Endothelial cell of umbilical vein (primary cell): ENCODE measurements at places on chromosomes 5 and 9. TPM values are rescaled to one million over a fixed set of nuclear protein-coding genes. Genes with fewer than 3 reads are reported as not detected.

DNA sequence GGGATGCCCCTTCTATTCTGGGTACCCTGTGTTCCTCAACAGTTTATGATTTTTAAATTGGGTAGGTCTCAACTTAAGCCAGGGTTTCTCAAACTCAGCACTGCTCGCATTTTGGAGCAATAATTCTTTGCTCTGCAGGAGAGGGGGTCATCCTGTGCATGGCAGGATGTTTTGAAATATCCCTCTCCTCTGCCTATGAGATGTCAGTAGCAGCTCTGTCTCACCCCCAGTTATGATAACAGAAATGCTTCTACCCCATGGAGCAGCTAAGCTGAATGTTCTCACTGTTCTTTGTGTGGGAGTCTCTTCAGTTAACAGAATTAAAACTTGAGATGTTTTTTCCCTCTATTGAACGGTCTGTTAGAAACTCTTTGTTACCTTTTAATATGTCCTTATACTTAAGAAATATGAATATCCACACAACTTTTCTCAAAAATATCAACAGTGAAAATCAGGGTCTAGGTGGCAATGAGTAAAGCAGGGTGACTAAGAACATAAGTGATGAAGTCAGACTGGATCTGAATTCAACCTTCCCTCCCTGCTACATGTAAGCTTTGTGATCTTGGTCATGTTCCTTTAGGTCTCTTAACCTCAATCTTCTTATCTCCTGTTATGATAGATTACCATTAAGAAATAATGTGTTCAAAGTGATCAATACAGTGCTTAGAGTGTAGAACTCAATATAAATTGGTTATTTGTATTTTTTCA, 89.0 kb downstream of the CAMK4 start:
- H3K27ac ChIP-seq = no peak overlapping the region
- no peaks in the 10 kb centered on the region for H3K36me3 ChIP-seq
- H3K4me1 ChIP-seq = no peaks in the 10 kb centered on the region
- no peaks in the 10 kb centered on the region for H3K27me3 ChIP-seq

DNA sequence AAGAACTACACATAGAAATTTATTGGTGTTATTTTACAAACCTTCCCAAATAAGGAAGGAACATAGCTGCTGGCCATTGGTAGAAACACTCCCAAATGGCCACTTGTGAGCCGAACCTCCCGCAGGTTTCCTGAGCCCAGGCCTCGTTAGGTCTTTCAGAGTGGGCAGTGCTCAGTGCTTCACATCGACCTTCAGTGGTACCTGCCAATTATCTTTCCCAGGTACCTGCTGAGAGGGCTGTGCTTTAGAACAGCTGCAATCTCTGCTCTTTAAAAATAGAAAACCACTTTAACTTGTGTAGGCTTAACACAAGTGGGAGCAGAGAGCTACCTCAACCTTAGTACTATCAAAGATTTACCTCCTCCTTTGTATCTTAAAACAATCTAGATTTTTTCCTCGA, 334.1 kb downstream of the RFX3 start:
- no peak overlapping the region for H3K27ac ChIP-seq
- no peaks in the 10 kb centered on the region for H3K27me3 ChIP-seq
- no peaks in the 10 kb centered on the region for H3K4me1 ChIP-seq
- DNase-seq = no peak

DNA sequence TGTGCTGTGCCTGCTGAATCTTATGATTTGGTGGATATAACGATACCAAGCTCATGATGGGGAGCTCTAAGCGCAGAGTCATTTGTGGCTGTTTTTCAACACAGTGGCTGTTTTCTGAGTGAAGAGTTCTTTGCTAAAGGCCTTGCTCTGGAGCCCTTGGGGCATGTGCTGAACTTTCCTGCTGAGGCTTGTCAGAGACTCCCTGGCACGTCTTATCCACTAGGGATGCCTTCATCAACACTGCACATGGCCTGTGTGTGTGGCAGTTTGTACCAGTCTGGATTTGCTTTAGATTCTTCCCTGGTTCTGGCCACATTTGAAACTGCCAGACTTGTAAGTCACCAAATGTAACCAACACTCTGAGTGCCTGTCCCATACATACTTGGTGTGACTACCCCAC, 188.2 kb downstream of the DMRT2 start:
- no peak overlapping the region for H3K27ac ChIP-seq
- no peak overlapping the region for H3K4me3 ChIP-seq
- H3K4me1 ChIP-seq = no peaks in the 10 kb centered on the region
- DNase-seq = no peak
- no peaks in the 10 kb centered on the region for H3K27me3 ChIP-seq

JAKMIP2 gene
- total RNA-seq = not detected in 2 replicates

DNA sequence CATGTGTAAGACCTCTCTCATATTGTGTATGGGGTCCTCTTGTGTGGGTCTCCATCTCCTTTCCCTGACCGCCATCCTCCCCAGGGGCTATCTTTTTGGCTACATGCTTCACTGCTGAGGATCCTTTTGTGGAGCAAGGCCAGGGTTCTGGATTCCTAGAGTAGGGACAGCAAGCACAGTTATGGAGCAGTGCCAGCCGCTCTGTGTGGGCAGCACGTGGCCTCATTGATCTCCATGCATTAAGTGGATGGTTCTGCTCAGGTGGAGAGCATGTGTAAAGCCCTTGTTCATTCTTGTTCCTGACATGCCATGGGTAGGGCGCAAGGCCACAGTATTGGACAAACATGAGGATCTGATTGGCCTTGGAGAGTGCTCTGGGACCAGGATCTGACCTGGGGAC, 8.9 kb downstream of the PHF2 start:
- no peaks in the 10 kb centered on the region for H3K36me3 ChIP-seq
- H3K4me3 ChIP-seq = no peak overlapping the region
- DNase-seq = no peak
- H3K4me1 ChIP-seq = peaks cover 6% of the 10 kb centered on the region
- no peak overlapping the region for H3K27ac ChIP-seq
- no peaks in the 10 kb centered on the region for H3K27me3 ChIP-seq

AJM1 gene
- total RNA-seq = 1.3 and 1.7 TPM in 2 replicates

TOR4A gene
- 46.4 and 48.0 TPM in 2 replicates for total RNA-seq

- H3K27ac ChIP-seq = no peak overlapping the region
- H3K36me3 ChIP-seq = no peaks in the 10 kb centered on the region
- DNase-seq = no peak
- no peaks in the 10 kb centered on the region for H3K27me3 ChIP-seq
These were observed 113.2 kb downstream of the SLC12A2 start for GRCh38 chr5:128196791-128197190.

GRCh38 chr9:76598981-76599380, 140.0 kb downstream of the GCNT1 start:
- no peak for DNase-seq
- H3K27me3 ChIP-seq = no peaks in the 10 kb centered on the region

FCN2 gene
- not detected in 2 replicates for total RNA-seq

DNA sequence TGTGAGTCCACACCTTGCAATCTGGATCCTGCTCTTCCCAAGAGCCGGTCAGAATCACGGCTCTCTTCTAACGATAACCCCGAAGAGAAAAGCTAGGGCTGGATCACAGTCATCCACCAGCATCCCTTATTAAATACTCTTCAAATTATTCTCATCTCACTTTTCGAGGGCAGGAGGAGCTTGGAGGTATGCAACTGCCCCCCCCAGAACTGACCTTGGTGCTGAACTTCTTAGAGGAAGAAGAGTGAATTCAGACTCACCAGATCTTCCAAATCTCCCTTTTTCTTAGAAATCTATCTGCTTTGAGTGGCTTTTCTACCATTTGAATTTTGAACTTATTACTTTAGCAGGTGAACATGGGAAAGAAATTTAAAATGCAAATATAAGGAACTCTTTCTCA, 75.7 kb downstream of the MED10 start:
- no peak overlapping the region for H3K27ac ChIP-seq
- H3K4me1 ChIP-seq = no peaks in the 10 kb centered on the region
- no peak for DNase-seq
- H3K27me3 ChIP-seq = no peaks in the 10 kb centered on the region

GRCh38 chr9:93091453-93092081, 4.5 kb upstream of the CARD19 start:
- H3K36me3 ChIP-seq = no peaks in the 10 kb centered on the region
- no peak overlapping the region for H3K4me3 ChIP-seq
- peak; percentile 29 for DNase-seq
- no peaks in the 10 kb centered on the region for H3K27me3 ChIP-seq

DNA sequence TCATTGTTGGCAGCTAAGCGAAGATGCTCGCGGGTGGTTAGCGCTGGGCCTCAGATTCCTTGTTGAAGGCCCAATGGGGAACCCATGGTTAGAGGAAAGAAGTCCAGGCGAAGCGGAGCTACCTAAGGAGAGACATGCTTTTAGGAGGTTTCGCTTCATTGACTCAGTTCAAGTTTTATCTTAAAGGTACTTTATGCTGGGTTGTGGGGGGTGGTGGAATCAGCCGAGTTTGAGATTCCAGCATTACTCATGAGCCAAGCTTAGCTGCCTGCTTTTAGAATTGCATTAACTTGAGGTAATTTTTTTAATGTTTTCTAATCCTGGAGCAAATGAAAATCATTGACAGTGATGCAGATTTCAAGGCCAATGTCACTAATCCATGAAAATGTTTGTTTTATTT, 16.1 kb downstream of the MEGF10 start:
- H3K4me3 ChIP-seq = no peak overlapping the region
- H3K4me1 ChIP-seq = no peaks in the 10 kb centered on the region
- H3K36me3 ChIP-seq = no peaks in the 10 kb centered on the region
- no peak for DNase-seq
- peaks cover 19% of the 10 kb centered on the region for H3K27me3 ChIP-seq
- no peak overlapping the region for H3K27ac ChIP-seq

PROB1 gene
- 1.9 and 2.4 TPM in 2 replicates for total RNA-seq

- no peaks in the 10 kb centered on the region for H3K27me3 ChIP-seq
- H3K4me3 ChIP-seq = no peak overlapping the region
- H3K36me3 ChIP-seq = no peaks in the 10 kb centered on the region
These were observed 198.2 kb downstream of the KIF4B start for GRCh38 chr5:155211764-155212163.

GRCh38 chr5:4674166-4674565, 466.0 kb upstream of the ADAMTS16 start:
- H3K4me1 ChIP-seq = no peaks in the 10 kb centered on the region
- no peaks in the 10 kb centered on the region for H3K36me3 ChIP-seq
- no peak for DNase-seq
- no peaks in the 10 kb centered on the region for H3K27me3 ChIP-seq

SPAAR gene
- total RNA-seq = 13.0 and 24.8 TPM in 2 replicates

LCN15 gene
- not detected in 2 replicates for total RNA-seq

DNA sequence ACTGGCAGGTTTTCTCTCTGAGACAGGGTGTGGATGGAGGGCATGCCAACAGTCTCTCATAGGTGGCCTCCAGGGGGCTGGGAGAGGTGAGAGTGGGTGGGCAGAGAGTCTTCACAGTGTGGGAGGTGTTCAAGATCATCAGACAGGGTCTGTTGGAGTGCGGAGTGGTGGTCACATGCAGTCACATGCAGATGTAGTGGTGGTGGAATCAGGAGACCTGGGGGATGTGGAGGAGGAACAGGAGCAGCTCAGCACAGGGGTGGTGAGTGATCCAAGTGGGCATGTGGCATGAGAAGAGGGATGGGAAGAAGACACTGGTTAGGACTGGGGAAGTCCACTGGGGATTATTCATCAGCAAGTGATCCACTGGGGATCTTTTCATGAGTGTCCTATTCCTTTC, 5.8 kb downstream of the GM2A start:
- no peak overlapping the region for H3K27ac ChIP-seq
- peaks cover under 1% of the 10 kb centered on the region for H3K4me1 ChIP-seq
- H3K36me3 ChIP-seq = no peaks in the 10 kb centered on the region
- no peak for DNase-seq
- no peak overlapping the region for H3K4me3 ChIP-seq

WDR38 gene
- total RNA-seq = not detected in 2 replicates

DNA sequence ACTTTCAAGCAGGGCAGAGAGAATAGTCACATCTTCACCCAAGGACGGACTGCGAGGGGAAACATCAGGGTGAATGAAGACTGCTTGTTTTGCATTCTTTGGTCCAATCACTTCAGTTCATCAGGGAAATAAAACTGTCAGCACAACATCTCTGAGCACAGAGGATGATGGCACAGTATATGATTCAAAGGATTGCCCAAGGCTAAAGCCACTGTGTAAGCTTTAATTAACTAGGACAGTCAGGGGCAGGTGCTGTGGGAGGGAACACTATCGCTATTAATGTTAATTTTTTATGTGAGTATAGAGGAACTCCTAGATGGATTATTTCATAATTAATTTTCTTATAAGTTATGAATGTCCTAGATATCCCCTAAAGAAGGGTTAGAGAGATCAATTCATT, 112.1 kb downstream of the BASP1 start:
- no peak overlapping the region for H3K4me3 ChIP-seq
- DNase-seq = no peak
- H3K4me1 ChIP-seq = no peaks in the 10 kb centered on the region
- H3K36me3 ChIP-seq = no peaks in the 10 kb centered on the region
- no peaks in the 10 kb centered on the region for H3K27me3 ChIP-seq
- no peak overlapping the region for H3K27ac ChIP-seq

DNA sequence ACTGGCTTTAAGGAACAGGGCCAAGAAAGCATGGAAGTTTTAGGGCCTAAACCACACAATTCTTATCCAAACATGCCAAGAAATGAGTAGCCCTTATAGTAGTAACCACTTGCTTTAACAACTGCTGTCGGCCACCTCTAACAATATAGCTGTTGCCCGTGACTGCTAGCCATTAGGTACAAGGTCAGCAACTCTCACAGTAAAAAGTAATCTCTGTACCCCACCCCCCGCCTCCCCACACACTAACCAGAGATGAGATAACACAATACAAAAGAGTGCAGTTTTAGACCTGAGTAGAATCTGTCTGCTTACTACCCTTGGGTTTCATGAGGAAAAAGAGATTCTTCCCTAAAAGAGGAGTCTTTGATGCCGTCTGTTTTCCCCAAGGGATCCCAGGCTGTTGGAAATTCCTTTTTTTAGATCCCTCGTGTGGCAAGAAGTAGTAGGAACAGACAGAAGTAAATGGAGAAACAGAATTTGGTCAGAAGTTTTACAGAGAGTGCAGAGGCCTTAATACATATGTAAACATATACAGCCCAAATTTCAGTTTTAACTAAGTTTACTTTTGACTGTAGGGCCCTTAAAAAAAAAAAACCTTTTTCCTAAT, 94.3 kb downstream of the WDR41 start:
- no peak for DNase-seq
- H3K27me3 ChIP-seq = peaks cover 2% of the 10 kb centered on the region
- no peak overlapping the region for H3K4me3 ChIP-seq
- no peak overlapping the region for H3K27ac ChIP-seq
- no peaks in the 10 kb centered on the region for H3K36me3 ChIP-seq

DNA sequence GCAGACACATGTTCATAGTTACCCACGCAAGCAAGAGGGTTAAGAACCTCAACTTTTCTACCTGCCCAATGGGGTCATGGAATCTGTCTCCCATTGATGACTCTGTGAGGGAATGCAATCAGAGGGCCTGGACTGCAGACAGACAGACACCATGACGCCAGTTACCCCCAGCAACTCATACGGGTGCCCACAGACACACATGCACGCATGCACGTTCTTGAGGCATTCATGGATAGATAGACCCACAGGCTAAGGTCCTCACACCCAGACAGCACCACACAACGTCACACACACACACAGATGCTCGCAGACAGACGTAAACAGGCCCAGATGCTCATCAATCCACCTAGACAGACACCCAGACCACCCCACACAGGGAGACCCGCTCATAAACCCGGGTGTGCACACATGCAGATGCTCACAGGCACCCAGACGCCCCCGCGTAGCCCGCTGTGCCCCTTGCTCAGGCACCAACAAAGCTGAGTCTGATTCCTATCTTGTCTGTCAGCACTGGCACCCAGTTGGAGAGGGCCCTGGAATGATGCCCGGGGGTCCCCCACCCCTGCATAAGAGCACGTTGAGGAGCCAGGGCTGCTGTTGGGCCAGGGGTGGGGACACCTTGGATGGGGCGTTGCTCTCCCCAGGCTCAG, 23.6 kb downstream of the LHX2 start:
- H3K27ac ChIP-seq = no peak overlapping the region
- DNase-seq = no peak
- no peaks in the 10 kb centered on the region for H3K36me3 ChIP-seq
- H3K27me3 ChIP-seq = peaks cover 34% of the 10 kb centered on the region

HACD4 gene
- 1.2 and 1.4 TPM in 2 replicates for total RNA-seq

TMEFF1 gene
- 9.8 and 14.6 TPM in 2 replicates for total RNA-seq
